ENCODE measurements at places on chromosomes 2 and 18.

DNA sequence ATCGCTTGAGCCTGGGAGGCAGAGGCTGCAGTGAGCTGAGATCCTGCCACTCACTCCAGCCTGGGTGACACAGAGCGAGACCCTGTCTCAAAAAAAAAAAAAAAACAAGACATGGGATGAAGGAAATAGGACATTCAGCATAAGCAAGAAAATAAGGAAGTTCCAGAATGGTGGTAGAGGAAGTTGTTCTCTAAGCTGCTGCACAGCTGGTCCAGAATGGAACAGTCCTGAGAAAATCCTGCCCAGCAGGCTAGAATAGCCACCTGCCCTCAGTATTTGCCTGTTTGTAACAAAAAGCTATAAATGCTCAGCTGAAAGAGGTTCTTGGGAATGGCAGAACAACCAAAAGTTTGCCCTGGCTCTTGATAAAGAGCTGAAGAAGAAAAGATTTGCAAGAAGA is 11.1 kb upstream of the MAPRE3 start:
- DNase-seq: no peak

DNA sequence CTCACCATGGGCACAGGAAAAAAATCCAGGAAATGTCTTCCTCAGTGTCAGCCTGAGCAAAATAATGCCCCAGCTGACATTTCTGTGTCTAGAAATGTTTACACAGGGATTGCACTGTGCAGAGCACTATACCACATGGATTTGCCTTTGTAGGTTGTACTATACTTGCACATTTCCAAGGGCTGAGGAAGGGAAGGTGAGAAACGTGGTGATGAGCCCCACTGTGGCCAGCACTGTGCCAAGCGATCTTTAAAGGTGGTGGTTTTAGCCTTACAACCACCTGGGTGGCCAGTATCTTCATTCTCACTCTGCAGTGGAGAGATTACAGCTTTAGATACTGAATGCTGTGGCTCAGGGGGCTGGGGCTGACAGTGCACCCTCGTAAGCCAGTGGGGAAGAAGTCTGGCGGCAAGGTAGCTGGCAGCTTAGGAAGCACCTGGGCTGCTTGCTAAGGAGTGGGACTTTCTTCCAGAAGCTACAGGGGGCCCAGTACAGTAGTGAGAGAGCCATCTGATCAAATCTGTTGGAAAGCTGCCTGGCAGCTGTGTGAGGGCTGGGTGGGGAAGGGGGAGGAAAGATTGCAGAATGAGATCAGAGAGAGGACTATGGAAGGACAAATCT is 81.4 kb upstream of the MSH2 start:
- no peak for DNase-seq

DNA sequence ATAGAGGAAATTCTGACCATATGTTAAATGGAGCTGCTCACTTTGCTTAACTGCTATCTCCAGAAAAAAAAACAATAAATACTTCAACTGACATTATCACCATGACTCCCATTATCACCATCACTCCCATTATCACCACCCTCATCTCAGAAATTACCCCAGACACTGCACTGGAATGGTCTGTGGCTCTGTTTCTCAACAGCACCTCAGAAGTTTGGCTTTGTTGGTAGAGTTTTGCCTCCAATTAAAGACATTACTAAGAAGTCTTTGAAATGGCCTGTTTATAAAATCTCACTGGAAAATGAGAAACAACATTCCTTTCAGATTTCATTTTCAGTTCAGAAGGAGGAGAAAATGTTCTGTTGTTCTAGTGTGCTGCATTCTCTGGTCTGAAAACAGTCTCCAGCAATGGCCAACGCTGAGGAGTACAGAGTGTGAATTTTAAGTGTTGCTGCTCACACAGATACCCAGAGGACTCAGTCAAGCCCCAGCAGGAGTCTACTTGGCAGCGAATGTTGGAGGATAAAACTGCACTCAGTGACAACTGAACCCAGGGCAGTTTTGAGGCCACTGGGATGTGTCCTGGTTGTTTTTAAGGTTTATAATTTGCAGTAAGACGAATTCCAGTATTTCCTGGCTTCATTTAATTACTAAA is 364.5 kb upstream of the CDH2 start:
- no peak for DNase-seq

DNA sequence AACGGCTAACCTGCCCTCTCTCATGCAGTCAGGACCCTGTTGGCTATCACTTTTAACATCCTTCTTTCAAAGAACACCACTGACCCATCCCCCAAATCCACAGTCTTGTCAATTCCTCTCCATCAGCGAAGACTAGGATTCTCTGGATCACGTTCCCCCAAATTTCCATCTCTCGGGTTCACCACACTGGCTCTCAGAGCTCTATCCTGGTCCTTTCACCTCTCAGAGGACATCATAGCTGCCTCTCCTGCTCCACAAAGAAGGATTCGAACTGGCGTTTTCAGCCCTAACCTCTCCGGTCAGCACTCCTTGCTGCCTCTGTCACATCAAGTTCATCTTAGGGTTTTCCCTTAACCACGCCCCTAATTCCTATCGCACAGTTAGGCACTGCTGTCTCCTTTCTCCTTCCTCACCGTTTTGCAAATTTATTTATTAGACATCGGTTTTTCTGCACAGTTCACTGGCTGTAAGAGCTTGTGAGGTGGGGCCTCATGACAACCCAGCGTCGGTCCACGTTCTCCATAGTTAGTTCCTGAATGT is 247.5 kb upstream of the PXDN start:
- no peak for DNase-seq

DNA sequence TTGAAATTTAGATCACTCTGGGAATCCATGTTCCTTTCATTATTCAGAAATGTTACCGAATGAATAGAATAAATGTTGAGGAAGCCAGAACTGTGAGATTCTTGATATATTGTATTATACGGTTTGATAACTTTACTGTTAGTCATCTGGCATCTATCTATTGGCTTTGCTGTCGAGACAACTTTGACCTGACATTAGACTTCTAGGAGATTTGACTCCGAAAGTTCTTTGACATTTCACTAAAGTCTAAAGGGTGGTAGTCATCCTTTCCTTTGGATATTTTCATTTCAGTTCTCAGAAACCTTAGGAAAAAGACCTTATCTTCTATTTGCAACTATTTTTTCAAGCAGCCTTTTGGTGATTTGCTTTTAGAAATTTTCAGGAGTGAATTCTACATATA is 1.9 kb downstream of the BMPR2 start:
- DNase-seq: peak; percentile 45

All from RKO (cell line).